Activated naive CD8-positive, alpha-beta T cell treated with anti-CD3 and anti-CD28 coated beads, Interleukin-2, amount 50 U/mL, for 16 hours (primary cell): ENCODE measurements at places on chromosomes 11 and 22.

GRCh38 chr11:77630157-77630710, 7.4 kb downstream of the CLNS1A start:
- no peak for DNase-seq

GRCh38 chr11:123122852-123123251, 60.9 kb upstream of the HSPA8 start:
- no peak for DNase-seq

GRCh38 chr22:45349916-45350315, 40.2 kb downstream of the FAM118A start:
- DNase-seq = no peak

GRCh38 chr11:83355391-83355790, 69.2 kb upstream of the CCDC90B start:
- no peak for DNase-seq

- DNase-seq = no peak
These were observed 4.8 kb upstream of the VPS11 start for GRCh38 chr11:119062779-119063178.

GRCh38 chr22:37485395-37486223, 575 bp downstream of the MFNG start:
- no peak for DNase-seq

DNA sequence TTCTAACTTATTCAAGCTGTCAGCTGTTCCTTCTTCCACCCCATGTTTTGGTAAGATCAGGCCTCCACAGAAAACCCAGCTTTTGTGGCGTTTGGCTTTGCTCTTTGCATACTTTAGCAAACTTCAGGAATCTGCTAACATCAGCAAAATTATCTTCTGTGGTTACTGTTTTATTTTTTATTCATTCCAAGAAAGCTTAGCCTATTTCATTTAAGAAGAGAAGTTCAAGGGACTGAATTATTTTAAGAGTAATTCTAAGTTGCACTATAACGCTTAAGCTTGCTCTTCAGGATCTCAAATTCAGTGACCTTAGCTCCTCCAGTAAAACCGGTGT, 1.1 kb downstream of the JHY start:
- no peak for DNase-seq

- no peak for DNase-seq
These were observed 7.9 kb upstream of the CYTH4 start for GRCh38 chr22:37274380-37274862.

- no peak for DNase-seq
These were observed 45.8 kb downstream of the LMO1 start for GRCh38 chr11:8217926-8218325.

DNA sequence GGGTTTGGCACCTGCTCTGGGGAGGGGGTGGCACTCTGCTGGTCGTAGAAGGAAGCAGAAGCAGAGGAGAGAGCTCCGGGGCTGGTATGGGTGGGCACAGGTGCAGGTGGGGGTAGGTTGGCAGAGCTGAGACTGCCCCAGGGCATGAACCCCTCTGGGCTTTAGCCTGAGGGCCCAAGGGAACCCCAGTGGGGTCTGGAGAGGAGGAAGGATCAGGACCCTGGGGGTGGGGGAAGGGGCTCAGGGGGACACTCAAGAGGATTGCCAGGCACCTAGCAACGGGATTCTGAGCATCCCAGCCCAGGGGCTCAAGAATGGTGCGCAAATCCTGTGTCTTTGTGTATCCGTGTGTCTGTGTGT, 6.3 kb downstream of the ALDH3B2 start:
- no peak for DNase-seq

GRCh38 chr22:41576877-41577276, 12.8 kb downstream of the PMM1 start:
- DNase-seq = no peak

- no peak for DNase-seq
These were observed 31.0 kb downstream of the TMPRSS5 start for GRCh38 chr11:113675003-113675561.

GRCh38 chr11:94112206-94112953, 16.3 kb upstream of the PANX1 start:
- no peak for DNase-seq

- no peak for DNase-seq
These were observed 2.5 kb downstream of the ROBO3 start for GRCh38 chr11:124867700-124868099.

DNA sequence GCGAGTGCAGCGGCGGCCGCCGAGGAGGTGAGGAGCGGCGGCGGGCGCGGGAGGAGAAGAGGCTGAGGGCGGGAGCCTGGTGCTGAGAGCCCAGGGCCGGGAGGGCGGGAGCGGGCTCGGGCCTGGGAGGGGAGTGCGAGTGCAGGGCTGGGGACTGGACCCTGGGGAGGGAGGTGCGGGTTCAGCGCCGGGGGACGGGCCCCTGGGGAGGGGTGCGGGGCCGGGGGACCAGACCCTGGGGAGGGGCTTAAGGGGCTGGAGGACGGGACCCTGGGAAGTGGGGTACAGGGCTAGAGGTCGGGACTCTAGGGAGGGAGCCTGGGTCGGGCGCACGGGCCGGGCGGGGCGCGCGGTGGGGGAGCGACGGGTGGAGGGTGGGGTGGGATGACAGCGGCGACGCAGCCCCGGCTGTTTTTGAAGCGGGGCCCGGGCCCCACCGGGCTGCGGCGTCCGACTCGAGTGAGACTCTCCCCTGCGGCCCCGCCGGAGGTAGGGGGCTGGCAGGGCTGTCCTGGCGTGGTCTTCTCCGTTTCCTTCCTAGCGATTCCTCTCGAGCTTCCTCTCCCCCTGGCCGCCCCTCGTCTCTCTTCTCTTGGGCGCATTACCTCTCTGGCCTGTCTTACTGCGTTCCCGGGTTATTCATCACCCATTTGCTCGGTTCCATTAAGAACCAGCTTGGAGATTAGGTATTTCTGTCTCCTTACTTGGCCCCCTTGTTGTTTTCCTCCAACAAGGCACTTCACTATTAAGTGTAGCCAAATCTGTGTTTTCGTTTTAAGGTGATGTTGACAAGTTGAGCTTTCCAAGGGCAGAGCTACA, 754 bp downstream of the NUP50 start:
- DNase-seq = no peak

DNA sequence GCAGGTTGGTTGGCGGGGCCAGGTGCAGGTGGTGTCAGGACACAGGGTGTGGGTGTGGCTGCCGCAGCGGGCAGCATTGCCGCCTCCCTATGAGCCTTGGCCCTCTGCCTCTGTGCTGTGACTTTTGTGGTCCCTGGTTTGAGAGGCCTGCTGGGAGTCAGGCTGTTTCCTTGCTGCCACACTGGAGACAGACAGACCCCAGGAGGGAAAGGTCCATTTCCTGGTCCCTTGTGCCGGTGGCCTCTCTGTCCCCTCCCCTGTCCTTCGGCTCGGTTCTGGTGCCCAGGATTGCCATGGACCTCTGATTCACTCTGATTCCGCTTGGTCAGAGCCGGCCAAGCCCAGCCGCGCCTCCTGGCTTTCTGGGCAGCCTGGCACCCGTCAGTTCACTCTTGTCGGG, 196.9 kb downstream of the TBC1D22A start:
- DNase-seq = no peak

- DNase-seq = no peak
These were observed 2.2 kb downstream of the SLC3A2 start for GRCh38 chr11:62882788-62883501.

- no peak for DNase-seq
These were observed 17.2 kb upstream of the TAB1 start for GRCh38 chr22:39382410-39382809.
